Activated naive CD4-positive, alpha-beta T cell treated with Interleukin-2 at 50 U/mL for 16 hours (primary cell): ENCODE measurements at places on chromosomes 6 and 20.

GRCh38 chr20:43432498-43432897, 25.2 kb upstream of the SRSF6 start:
- no peak for DNase-seq

DNA sequence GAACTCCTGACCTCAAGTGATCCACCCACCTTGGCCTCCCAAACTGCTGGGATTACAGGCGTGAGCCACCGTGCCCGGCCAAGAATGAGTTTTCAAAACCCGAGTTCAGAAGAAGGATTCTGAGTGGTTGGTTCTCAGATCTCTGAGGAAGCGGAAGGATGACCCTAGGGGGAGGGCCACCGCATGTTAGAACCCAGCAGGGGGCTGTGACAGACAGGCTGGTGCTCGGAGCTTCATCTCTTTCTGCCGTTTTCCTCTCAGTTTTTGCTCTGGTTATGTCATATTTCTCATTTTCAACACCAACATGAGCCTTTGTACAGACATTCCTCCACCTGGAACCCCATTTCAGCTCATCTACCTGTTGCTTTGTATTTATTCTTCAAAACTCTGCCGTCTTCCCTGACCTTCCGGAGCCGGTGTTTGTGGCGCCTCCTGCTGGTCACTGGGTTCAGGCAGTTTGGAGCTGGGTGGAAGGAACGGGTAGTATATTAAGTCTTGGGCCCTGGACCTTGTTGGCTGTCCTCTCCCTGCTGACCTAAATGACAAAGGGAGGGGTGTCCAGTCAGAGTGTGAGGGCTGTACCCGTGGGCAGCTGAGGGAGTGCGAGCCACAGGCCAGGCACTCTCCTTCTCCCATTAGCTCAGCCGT, at the start of gene DEFB123:
TSS of gene DEFB123 (plus strand) at position 621 of the 648 bp plus-strand sequence. CDS start 67 bp downstream, outside the sequence.
- DNase-seq: no peak

DNA sequence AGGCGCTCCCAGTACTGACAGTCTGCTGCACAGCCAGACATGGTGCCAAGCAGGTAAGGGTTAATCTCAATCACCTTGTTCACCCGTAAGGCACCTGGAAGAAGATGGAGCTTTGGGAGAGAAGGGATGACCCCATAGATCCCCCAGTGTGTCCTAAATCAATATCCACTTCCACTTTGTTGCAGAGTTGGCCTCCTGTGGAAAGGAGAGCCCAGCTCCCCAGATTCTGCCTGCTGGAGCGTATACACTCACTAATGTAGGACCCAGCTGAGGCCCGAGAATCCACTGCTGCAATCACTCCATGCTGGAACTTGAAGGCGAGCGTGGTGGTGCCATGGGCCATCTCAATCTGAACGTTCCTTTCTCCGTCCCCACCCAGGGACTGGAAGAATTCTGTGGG, 1.2 kb downstream of the PSMB8 start:
- no peak for DNase-seq

DNA sequence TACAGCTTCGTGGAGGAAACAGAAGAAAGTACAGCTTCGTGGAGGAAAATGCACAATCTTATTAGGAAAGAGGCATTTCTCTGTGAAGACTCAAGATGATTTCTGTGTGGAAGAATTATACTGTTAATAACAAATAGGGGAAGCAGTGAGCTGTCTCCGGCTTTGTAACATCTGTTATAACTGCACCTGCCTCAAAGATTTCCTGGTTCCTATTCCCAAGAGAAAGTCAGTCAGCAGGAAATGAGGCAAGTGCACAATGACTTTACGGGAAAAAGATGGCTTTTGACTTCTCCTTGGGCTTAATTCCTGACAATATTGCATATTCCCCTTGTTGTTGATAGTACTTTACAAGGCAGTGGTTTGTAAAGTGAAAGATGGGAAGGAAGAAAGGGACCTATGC, 538.5 kb downstream of the BMP2 start:
- no peak for DNase-seq

DNA sequence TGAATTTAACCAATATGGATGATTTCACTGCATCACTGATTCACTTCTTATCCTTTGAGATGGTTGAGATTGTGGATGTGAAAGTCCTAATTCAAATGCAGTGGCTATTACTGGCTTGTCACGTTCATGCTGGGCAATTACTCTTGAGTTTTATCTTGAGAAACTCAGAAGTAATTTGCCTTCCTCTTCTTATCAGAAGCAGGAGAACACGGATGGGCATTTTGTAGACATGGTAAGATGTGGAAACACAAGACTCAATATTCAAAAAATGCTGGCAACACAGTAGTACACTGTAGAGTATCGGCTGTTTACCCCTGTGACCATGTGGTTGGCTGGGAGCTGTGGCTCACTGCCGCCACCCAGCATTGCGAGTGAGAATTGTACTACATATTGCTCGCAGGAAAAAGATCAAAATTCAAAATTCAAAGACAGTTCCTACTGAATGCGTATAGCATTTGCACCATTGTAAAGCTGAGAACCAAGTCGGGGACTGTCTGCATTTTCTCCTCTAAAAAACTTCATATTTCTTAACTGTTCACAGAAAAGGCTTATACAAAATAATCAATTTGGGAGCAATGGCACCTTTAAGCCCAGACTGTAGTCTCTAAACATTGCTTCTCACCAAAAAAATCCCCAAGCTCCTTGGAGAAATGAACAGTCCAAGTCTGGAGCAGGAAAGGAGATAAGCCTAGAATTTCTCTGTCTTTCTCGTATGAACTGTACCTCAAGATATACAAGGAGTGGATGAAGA, 61.9 kb upstream of the ELOVL5 start:
- DNase-seq: peak; percentile 62

GRCh38 chr20:51357543-51357942, 185.0 kb downstream of the NFATC2 start:
- no peak for DNase-seq

DNA sequence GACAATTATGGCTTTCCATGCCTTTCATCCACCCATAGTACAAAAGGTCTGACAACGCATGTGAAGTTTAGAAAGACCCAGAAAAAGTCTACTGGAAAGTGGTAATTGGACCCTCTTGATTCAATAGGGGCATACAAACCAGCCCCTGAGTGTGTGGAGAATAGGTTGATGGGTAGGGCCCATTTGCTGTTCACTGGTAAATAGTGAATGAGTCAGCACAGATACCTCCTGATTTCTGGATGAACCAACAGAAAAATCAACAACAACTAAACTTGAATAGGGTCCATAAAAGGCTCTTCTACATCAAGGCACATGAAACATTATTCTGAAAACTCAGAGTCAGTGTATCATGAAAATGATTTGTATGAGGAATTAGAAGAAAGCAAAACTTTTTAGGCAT, 235.4 kb upstream of the SLC35B3 start:
- DNase-seq: no peak

DNA sequence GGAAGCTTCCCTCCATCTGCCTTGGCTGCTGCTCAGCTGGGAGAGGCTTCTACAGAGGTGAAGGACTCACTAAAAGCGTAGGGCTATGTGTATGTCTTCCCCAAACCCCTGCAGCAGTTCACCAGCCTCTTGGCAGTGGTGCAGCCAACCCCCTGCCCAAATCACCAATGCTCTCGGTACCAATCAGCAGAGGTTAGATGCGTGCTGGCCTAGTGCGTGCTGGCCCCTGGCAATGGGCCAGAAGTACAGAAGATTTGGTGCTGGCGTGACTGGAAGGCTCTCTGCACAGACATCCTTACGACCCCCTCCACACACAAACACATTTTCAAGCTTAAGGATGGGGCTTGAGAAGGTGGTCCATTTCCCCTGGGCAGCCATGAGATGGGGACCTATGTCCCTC, 79.0 kb downstream of the MRPL14 start:
- no peak for DNase-seq

DNA sequence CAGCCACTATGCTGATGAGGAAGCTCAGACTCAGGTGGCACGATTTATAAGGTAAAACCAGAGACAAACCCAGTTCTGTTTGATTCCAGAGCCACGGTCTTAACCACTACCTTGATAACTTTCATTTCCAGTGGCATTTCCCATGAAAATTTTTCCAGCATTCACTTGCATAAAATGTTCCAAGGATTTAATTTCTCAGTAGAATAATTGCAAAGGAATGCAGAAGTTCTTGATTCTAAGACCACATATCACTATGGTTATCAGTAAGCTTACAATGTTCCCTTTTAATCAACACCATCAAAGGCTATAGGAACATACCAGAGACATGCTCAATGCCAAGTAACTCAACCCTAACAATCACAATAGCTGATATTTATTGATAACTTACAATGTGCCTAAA, 306.0 kb upstream of the HS3ST5 start:
- DNase-seq: no peak

GRCh38 chr6:116485559-116486184, 24.5 kb downstream of the CALHM6 start:
- no peak for DNase-seq

DNA sequence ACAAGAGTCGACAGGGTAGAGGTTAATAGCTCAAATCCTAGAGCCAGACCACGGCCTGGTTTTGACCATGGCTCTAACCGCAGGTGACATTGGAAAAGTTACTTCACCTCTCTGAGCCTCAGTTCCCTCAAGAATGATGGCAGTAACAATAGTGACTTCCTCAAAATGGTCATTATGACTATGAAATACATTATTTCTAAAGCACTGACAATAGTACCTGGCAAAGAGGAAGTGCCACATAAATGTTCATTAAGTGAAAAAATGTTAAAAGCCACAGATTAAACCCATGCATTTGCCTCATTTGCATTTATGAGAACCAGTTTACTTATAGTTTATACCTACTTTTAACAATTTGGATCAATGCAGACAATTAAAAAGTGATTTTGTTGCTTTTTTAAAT, 12.3 kb downstream of the BTBD3 start:
- DNase-seq: no peak

- DNase-seq: no peak
Measured at GRCh38 chr6:115323001-115323400, 737.7 kb downstream of the FRK start.

DNA sequence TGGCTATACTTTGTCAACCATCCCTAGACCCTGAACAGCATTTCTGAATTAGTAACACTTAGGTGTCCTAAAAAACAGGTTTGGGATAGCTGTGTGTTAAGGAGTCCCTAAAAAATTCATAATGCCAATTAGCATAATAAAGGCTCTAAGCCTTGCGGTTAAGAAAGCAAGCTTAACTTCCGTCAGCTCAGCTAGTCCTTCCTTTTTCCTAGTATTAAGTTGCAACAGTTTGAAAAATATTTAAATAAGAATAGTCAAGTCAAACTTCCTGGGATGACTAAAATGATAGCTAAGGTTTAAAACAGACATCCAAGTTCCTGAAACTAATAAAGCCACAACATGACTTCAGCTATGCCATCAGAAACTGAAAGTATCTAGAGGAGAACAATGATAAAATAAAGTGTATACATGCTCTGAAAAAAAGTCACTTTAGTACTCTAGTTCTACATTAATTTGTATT, 3.5 kb downstream of the AKIRIN2 start:
- DNase-seq: no peak

DNA sequence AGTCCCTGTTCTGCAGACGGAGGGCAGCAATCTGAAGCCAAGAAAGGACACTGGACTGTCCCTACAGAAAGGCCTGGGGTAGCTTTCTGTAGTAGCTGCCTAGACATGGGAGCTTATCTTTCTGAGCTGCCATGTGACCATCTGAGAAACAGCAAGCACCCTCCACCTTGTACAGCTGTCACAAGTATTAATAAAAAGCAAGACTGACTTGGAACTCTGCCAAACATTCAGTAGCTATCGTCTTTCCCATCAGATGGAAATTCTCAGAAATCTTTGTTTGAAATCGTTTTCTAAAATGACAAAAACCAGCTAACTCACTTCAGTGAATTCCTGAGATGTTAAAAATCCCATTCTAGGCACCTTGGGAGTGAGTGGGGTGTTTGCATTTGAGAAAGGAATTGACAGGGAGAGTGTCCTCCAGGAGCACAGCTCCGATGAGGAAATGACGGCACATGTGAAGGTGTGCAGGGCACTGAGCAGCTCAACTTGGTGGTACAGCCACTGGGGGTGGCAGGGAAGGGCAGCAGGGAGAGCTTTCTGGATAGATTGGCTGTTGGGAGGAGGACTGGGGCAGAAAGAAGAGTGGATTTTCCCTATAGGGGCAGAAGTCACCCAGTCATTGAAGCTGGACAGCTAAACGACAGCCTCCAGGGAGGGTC, 24.5 kb downstream of the ACSS1 start:
- no peak for DNase-seq

- DNase-seq: no peak
Measured at GRCh38 chr6:111624401-111625098, 18.9 kb upstream of the TRAF3IP2 start.

DNA sequence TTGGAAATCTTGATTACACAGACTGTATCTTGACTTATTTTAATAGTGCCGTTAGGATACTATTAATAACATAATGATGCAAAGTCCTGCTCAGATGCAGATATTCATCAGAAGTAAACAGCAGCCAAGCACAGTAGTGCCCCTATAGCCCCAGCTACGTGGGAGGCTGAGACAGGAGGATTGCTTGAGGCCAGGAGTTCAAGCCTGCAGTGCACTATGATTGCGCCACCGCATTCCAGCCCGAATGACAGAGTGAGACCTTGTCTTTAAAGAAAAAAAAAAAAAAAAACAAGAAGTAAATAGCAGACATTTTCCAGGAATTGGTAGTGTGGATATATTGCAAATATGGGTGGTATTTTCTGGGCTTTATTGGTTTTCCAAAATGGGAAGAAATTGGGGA, 61.8 kb downstream of the TULP4 start:
- DNase-seq: no peak

GRCh38 chr6:111989743-111990142, 64.2 kb upstream of the CCN6 start:
- no peak for DNase-seq

DNA sequence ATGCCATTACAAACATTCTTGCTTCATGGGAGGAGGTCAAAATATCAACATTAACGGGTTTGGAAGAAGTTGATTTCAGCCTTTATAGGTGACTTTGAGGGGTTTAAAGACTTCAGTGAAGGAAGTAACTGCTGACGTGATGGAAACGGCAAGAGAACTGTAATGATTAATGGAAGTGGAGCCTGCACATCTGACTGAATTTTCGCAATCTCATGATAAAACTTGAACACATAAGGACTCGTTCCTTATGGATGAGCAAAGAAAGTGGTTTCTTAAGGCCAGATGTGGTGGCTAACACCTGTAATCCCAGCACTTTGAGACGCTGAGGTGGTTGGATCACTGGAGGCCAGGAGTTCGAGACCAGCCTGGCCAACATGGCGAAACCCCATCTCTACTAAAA, 226.1 kb downstream of the BCAS1 start:
- DNase-seq: no peak

DNA sequence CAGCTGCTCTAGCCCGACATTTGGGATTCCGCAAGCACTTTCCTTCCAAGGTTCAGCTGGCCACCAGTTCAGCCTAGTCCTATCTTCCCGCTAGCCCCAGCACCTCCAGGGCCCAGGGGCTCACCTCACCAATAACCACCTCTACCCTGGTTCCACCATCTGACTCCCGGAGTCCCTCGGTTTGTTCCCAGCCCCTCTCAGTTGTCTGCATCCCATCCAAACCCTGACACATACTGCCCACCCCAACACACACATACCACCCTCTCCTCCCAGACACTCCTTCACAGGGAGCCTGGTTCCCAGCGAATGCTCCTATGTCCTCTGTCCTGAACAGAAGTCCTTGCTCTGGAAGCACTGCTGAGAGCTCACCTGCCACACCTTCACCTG, 418 bp downstream of the TNXB start:
- DNase-seq: no peak
